Stimulated activated CD4-positive, alpha-beta T cell treated with anti-CD3 and anti-CD28 coated beads, Interleukin-15, amount 100 ng/mL, for 48 hours (primary cell): ENCODE measurements at places on chromosomes 3 and 15.

- DNase-seq, result no peak
These were observed 37.0 kb downstream of the STARD9 start for GRCh38 chr15:42612367-42612912.

- DNase-seq, result no peak
These were observed 53.7 kb downstream of the CCDC54 start for GRCh38 chr3:107430996-107431245.

DNA sequence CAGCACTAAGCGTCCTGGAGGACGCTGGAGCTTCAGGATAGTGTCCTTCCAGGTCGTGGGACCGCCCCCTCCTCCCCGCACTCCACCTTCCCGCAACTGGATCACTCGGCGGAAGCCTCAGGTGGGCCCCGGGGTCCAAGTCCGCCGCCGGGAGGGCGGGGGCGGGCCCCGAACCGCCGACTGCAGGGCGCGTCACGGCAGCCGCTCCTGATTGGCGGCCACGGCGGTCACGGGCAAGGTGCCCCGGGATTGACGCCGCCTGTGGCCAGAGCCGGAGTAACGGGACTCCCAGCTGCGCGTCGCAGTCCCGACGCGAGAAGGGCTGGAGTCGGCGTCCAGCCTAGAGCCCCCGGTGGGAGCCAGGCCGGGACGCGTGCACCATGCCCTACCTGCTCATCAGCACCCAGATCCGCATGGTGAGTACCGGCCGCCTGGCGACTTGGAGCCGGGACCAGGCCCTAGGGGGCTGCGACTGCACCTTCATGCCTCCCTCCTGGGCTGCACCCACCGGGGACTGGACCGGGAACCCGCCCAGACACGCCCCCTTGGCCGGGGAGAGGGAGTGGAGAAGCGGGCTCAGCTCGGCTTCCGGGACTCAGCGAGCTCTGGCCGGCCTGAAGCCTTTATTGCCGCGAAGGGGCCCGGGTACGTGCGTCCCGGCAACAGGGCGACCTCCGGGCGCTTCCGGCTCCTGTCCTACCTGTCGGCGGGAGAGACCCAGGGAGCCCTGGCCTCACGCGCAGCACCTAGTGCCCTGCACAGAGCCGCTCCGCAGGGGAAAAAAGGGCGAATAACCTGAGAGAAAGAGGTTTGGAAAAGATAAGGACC lies at the start of gene GCHFR:
GCHFR (plus strand) TSS at position 268 of the 828 bp plus-strand sequence; CDS start at position 381, 113 bp downstream.
- peak; percentile 52 for DNase-seq

DNA sequence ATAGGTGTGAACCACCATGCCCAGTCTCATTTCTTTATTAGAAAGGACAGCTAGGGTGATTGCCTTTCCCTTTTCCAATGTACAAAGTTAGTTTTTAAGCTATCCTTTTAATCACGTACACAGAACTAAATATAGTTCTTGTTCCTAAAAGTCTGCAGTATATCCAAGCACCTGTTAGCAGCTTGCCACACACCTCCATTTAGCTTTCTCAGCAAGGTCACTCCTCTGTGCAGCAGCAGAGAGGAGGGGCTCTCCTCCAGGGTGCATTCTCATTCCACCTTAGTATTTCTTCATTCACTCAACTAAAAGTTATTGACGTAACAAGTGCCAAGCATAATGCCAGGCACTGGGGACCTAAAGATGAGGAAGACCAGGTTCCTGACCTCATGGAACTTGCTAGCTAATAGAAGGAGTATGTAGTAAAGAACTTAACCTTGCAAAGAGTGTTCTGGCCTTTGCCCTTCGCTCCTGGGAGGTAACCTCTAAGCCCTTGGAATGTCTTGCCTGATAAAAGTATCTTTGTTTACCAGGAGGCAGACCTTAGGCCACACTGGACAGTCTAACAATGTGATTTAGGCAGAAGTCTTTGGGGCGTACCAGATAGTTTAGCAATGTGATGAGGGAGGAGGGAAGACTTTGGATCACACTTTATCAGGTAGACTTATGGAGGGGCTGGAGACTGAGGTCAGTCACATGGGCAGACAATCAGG lies 12.7 kb upstream of the PTPN9 start:
- no peak for DNase-seq

- DNase-seq, result no peak
These were observed 84.6 kb downstream of the ITPR1 start for GRCh38 chr3:4577721-4578120.

DNA sequence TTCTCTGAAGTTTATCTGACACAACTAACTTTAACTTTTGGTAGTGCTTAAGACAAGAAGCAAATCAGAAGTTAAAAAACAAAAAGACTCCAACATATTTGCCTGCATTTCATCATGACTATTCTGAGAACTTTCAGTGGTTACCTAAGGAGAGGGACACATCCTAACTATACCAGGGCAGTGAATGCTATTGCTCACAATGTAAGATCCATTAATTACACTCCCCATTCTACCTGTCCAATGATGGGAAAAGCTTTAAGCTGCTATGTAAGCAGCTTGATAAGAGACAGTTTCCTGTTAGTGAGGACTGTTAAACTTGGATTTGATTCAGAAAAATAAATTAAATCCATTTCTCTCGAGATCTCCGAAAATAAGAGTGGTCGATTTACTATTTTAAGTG lies 37.5 kb downstream of the SERPINI1 start:
- no peak for DNase-seq
